NCI-H460 (cell line): ENCODE measurements at places on chromosomes 7 and 10. TPM values are rescaled to one million over a fixed set of nuclear protein-coding genes. Genes with fewer than 3 reads are reported as not detected.

GRCh38 chr7:31408140-31408729 is 67.7 kb upstream of the NEUROD6 start:
- peak; percentile 87 for DNase-seq

- no peak for DNase-seq
These were observed 1192.1 kb upstream of the CELF2 start for GRCh38 chr10:9825491-9826018.

GRCh38 chr7:114364151-114364550 is 50.5 kb upstream of the FOXP2 start:
- DNase-seq, result no peak

DNA sequence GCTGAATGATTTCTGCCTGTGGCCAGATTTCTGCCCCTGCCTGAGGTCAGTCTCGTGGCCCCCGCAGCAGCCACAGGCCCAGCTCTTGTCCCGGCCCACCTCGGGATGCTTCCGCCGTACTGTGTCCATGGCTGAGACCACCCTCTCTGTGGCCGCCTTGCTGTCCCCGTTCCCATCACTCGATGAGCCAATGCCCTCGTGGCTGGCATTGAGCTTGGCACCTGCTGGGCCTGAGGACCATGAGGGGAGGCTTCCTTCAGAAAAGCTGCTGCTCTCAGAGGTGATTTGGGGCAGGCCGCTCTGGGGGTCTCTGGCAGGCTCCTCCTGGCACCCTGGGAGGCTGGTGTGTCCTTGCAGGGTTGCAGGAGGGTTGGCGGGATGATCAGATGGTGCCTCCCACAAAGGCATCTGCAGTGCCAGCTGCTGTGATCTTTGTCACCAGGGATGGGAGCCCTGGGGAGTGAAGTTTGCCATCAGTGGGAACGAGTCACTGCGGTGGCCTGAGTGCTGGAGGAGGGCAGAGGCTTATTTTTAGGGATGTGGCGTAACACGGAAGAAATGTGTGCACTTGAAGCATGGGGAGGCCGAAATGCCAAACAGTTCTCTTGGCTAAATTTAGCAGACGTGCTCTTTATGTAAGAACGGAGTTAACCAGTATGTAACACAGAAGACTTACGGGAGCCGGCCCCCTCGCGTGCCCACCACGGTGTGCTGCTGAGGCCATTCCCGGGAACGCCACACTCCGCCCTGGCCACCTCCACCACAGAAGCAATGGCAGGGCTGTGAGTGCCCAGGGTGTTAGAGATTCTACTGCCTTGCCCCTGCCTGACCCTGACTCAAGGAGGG is 47.7 kb downstream of the VIPR2 start:
- no peak for DNase-seq

GRCh38 chr10:26821699-26822570 is 38.8 kb downstream of the ABI1 start:
- no peak for DNase-seq

DNA sequence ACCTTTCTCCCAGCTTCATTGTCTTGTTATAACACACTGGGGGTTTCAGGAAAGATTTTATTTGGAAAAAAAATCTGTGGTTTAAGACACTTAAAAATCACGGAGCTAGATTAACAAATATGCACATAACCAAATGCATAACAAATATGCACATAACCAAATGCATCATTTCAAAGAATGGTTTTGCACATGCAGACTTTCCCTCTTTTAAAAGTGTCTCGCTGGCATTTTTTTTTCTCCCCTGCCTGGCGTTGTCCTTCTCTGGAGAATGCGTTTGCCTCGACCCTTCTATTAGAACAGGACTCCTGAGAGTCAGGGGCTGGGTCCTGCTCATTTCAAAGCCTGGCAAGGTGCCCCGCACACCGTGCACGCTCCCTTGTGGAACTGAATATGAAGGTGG is 42.7 kb upstream of the LOXL4 start:
- no peak for DNase-seq

DNA sequence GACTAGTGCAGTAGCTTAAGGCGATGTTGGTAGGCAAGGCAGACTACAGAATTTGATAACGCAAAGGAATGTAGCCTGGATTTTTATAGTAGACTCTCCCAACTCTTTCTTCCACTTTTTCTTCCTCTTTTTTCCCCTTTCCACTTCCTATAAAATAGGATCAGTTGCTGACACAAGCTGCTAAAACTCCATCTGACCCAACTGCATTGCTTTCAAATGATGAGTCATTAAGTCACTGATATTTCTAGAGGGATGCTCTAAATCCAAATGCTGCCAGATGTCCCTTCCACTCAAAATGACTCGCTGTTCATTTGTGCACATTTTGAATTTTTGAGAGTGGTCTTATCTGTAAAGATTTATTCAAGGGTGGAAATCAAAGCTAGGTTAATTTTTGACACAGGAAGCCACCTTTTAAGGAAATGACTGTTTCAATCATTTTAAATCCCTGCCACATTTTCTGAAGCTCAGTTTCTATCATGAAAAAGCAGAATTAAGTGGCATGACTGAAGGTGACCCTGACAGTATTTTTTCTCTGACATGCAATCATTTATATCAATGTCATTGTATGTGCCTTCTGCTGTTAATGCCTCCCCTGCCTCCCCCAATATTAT is 25.8 kb upstream of the SFMBT2 start:
- DNase-seq, result no peak

DNA sequence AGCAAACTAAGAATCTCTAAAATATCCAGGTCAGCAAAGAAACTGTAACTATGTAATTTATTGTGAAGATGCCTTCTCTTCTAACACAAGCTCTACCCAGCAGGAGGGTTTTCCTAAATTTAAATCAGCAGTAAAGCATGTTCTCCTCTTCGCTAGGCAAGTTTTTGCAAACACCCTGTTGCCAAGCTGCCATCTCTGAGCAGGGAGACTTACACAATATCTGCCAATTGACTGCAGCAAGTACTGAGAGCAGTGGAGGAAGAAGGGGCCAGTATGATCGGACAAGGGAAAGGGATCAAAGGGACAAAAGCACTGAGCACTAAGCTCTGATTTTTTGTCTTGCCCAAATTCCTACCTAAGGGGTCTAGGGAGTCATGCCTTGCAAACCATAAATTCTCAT is 16.0 kb upstream of the LANCL2 start:
- no peak for DNase-seq

- no peak for DNase-seq
These were observed 9.4 kb upstream of the CRTAC1 start for GRCh38 chr10:98039690-98040381.

DNA sequence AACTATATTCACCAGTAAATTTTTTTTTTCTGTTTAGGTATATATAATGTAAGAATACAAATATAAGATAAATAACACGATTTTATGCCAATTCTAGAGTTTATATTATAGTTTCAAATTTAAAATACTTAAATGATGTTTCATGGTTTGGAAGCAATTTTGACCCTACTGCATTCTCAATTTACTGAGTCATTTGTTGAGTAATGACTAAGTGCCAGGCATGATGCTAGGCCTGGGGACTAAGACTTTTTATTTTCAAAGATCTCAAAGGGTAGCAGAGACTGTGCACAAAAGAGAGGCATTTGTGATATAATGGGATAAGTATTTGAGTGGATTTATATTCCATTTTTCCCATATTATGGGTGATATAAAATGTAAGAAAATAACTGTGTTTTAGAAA is 78.9 kb upstream of the SMIM30 start:
- DNase-seq, result no peak

GRCh38 chr10:30758338-30758737 is 128.8 kb upstream of the LYZL2 start:
- no peak for DNase-seq

- no peak for DNase-seq
These were observed 180.0 kb downstream of the TNS3 start for GRCh38 chr7:47401611-47402570.

DNA sequence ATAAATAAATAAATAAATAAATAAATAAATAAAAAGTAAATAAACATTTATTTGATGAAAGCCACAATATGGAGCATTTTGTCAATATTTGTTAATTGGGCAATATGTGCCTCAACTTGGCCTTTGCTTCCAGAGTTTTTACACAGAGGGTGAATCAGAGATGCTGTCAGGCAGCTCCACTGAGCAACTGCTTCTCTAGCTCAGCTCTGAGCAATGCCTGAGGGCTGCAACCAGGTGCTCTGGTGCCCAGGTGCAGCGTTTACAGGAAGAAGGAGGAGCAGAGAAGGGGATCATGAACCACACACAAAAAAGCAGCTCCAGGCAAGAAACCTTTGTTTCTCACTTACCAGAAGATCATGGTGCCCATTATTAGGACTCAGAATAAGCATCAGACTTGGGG is 876.2 kb upstream of the AUTS2 start:
- DNase-seq, result no peak

DNA sequence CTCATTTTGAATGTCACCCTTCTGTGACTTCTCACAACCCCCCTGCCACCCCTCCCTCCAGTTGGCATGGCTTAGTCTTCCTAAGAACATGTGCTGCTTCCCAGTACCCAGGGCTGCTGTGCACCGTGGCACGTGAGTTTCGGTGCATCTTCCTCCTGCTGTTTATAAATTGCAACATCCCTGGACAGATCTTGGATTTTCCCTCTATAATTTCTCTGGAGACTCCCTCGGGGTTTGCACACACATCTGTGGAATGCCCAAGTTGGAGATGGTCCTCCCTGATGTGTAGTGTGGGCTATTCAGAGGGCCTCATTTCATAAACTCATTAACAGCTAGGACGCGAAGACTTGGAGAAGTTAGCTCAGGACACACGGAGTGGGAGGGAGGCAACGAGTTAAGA is 52.9 kb downstream of the IKZF1 start:
- DNase-seq, result no peak

DNA sequence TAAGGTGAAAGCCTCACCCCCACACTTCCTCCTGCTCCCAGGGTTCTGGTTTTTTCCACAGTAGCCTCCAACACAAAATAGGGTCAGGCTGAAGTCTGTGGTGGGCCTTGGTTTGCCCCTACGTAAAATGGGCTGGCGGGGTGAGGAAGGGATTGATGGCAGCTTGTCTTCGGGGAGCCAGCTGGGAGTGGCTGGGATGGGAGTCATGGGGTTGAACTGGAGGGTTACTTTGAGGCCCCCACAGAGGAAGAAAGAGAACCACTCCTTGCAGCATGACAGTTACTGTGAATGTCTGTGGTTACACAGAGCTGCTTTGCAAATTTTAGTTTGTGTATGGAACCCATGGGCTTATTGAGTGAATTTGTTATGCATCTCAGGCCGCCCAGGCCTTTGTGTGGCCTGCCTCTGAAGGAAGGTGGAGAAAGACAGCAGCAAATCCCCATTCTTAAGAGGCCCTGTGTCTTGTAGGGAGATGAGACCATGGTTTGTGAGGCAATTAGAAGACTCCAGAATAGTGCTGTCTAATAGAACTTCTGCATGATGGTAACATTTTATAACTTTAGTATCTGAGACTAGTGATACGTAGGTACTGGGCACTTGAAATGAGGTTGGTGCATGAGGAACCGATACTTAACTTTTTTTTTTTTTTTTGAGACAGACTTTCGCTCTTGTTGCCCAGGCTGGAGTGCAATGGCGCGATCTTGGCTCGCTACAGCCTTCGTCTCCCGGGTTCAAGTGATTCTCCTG is 8.1 kb downstream of the TRIM8 start:
- no peak for DNase-seq

DNA sequence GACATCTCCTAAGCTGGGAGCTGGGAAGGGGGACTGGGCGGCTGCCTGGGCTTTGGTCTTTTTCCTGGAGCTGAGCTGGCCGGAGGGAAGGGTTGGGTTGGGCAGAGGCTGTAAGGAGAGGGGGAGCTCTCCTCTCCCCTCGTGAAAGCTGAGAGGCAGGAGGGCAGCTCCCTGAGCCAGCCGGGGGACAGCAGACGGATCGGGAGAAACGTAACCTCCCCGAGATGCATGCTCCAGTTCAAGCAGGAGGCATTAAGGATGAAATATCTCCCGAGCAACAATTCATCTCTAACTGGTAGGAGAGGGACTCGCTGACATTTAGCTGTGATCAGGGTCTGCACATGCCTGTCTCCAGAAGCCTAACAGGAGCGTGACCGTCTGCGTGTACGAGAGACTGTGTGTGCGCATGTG is 19.9 kb upstream of the LBX1 start:
- no peak for DNase-seq

DNA sequence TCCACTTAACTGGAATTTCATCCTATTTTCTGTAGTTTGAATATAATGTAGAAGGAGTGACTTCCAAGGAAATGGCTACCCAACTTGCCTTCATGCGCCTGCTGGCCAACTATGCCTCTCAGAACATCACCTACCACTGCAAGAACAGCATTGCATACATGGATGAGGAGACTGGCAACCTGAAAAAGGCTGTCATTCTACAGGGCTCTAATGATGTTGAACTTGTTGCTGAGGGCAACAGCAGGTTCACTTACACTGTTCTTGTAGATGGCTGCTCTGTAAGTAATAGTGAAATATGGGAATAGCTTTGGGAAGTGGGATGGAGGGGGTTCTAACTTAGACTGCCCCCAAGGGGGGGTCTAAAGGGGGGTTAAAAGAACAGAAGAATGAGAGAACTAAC is 34.5 kb downstream of the COL1A2 start:
- no peak for DNase-seq

DNA sequence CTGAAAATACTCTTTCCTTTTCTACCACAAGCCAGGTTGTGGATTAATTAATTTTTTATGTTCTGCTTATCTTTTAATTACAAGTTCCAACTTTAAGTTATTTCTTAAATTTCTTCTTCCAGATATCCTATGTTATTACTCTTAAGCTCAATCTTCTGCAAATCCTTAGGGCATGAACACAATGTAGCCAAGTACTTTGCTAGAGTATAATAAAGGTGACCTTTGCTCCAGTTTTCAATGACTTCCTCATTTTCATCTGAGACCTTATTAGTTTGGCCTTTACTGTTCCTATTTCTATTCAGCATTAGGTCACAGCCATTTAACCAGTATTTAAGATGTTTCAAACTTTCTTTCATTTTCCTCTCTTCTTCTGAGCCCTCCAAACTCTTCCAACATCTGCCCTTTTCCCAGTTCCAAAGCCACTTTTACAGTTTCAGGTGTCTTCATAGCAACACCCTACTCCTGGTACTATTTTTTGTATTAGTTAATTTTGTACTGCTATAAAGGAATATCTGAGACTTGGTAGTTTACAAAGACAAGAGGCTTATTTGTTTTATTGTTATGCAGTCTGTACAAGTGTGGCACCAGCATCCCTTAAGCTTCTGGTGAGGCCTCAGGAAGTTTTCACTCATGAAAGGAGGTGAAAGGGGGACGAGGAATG is 886.2 kb upstream of the GHITM start:
- no peak for DNase-seq

Gene GBX1
- not detected in 2 replicates for total RNA-seq

Gene UNCX
- not detected in 2 replicates for total RNA-seq

Gene SPDYE6
- not detected in 2 replicates for total RNA-seq

Gene KIAA1549
- total RNA-seq, result 6.3 and 7.5 TPM in 2 replicates

Gene CALD1
- 32.6 and 39.9 TPM in 2 replicates for total RNA-seq

Gene TACC2
- total RNA-seq, result 24.4 and 31.1 TPM in 2 replicates

Gene SPDYE2B
- total RNA-seq, result not detected in 2 replicates

Gene PPRC1
- total RNA-seq, result 24.1 and 26.4 TPM in 2 replicates

Gene DENND11
- total RNA-seq, result 9.2 and 11.5 TPM in 2 replicates

Gene OSBPL3
- 9.7 and 10.5 TPM in 2 replicates for total RNA-seq
